ENCODE measurements at places on chromosomes 2 and 18.

DNA sequence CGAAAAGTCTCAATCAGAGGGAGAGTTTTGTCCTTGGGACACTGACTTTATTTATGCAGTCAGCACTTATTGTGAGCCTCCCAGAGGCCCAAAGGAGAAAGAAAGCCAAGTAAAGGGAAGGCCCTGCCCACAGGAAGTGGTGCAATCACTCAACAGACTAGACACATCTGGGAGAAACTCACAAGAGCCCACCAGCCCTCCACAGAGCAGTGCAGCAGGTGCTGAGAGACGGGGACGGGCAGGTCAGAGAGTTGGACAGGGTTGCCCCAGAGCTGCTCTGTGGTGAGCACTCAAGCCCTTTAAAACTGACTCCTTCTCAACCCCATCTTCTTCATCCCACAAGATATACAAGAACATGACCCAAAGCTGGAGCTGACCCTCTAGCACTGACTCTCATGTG is 96.0 kb downstream of the TFCP2L1 start:
- DNase-seq: no peak

GRCh38 chr2:101843048-101843447 is 145.5 kb downstream of the MAP4K4 start:
- no peak for DNase-seq

DNA sequence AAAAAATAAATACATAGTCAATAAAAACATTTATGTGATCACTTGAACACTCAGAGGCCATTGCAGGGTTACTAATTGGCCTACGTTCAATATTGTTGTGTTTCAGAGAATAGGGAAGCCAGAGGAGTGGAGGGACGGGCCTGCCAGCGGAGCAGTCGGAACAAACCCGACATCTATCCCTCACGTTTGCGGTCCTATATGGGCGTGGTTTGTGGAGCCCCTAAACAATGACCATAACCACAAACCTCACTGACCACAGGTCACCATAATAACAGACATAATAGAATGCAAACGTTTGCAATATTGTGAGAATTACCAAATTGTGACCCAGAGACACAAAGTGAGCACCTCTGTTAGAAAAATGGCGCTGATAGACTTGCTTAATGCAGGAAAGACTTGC is 19.5 kb upstream of the ZNF516 start:
- no peak for DNase-seq

- DNase-seq: no peak
These were observed 203.1 kb downstream of the NCKAP5 start for GRCh38 chr2:133365117-133365516.

DNA sequence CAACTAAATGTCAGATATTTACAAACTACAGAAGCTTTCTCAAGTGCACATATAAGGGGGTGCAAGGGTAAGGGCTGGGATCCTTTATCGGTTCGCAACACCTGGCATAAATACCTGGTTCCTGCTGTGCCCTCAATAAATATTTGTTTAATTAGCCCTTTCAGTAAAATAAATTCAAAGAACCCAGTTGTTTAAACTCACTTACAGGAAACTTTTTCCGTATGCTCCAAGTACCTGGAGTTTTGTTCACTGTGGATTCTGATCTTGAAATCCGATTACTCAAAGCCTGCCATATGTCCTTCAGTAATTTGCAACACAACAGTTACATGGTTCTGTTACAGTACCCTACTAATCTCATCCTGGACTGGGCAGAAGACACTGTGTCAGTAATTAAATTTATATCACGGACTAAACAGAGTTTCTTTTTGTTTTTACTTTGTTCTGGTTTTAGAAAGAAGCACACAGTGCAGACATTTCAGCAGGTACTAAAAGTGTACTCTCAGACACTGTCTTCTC is 36.9 kb downstream of the TBC1D8 start:
- DNase-seq: no peak

DNA sequence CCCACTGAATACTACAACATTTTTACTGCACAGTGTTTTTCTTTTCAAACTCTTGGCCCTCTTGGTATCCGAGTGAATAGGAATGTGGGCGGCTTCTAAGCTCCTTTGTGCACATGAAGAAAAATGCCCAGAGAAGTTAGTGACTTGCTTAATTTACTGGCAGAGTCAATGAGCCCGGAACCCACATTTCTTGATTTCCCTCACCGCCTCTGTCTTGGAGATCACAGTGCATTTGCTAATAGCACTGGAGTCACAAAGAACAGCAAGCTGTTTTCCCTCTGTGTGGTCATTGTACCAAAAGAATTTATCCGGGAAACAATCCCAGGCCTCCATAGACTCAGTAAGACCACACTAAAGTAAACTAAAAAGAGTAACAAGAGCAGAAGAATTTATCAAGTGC is 18.9 kb downstream of the STON1 start:
- DNase-seq: no peak

GRCh38 chr2:214014551-214015220 is 396.2 kb upstream of the VWC2L start:
- DNase-seq: no peak

DNA sequence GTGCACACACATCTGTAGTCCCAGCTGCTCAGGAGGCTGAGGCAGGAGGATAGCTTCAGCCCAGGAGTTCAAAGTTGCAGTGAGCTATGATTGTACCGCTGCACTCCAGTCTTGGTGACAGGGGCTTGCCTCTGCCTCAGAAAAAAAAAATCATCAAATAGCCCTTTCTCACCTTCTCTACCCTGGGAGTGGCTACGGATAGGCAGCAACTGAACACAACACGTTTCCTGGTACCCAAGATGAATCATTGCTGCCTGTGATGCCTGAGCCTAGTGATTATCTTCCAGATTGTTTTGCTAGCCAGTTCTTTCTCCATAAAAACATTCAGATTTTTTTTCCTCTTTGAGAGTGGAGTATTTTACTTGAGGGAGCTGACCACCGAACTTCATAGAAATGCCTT is 13.5 kb downstream of the INPP4A start:
- no peak for DNase-seq

- DNase-seq: peak; percentile 78
These were observed 72.8 kb upstream of the TAF1B start for GRCh38 chr2:9770308-9771100.

All from right forelimb (tissue), 1 donor.